COR-L47 (cell line): ENCODE measurements at places on chromosomes 2 and 18.

GRCh38 chr18:44410740-44411139, 269.9 kb upstream of the SETBP1 start:
- DNase-seq: no peak

- DNase-seq: peak; percentile 22
These were observed 92.1 kb upstream of the EFEMP1 start for GRCh38 chr2:56015711-56016115.

DNA sequence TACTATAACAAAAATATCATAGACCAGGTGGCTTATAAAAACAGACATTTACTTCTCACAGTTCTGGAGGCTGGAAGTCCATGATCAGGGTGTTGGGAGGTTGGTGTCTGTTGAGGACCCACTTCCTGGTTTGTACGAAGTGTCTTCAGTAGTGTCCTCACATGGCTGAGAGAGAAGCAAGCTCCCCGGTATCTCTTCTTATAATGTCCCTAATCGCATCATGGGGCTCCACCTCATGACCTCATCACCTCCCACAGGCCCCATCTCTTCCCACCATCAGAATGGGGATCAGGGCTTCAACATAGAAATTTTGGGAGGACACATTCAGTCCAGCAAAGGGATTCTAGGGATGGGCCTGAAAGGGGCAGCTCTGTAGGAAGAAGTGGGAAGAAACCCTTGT, 4.8 kb upstream of the NIFK start:
- no peak for DNase-seq

DNA sequence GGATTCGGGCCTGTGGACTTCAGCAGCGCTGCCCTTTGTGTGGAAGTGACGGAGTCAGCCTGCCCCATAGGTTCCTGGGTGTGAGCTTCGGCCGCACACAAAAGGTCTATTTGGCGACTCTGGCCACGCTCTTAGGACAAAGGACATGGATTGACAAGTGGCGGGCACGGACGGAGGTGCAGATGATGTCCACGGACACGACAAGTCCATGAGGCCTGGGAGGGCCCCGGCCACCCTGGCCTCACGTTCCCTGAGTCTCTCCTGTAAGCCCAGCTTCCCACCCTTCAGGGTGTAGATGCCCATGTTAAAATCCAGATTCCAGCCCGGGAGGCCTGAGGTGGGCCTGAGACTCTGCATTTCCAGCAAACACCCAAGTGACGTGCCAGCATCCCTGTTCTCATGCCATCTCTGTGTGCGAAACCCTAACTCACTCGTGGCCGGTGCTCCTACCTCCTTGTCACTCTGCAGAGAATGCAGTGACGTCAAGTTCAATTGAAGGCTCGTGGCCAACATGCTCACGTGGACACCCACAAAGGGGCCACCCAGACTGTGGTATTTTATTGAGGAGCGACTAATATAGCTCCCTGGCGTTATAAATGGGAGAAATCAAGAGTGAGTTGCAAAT, 111.7 kb downstream of the RTP5 start:
- DNase-seq: no peak

- DNase-seq: peak; percentile 37
These were observed 699 bp upstream of the RAPGEF4 start for GRCh38 chr2:172734711-172735581.

- no peak for DNase-seq
These were observed 117.4 kb downstream of the FAM210A start for GRCh38 chr18:13608791-13609532.

- DNase-seq: no peak
These were observed 9.9 kb upstream of the YPEL5 start for GRCh38 chr2:30136764-30137444.

DNA sequence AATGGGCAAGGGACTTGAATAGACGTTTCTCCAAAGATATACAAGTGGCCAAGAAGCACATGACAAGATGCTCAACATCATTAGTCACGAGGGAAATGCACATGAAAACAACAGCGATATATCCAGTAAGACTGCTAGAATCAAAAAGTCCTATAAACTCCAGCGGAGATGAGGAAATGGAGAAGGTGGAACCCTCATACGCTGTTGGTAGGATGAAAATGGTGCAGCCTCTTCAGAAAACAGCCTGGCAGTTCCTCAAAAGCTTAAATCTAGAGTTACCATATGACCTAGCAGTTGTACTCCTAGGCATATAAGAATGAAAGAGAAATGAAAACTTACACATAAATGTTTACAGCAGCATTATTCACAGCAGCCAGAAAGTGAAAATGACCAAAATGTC, 48.1 kb downstream of the HPCAL1 start:
- no peak for DNase-seq

DNA sequence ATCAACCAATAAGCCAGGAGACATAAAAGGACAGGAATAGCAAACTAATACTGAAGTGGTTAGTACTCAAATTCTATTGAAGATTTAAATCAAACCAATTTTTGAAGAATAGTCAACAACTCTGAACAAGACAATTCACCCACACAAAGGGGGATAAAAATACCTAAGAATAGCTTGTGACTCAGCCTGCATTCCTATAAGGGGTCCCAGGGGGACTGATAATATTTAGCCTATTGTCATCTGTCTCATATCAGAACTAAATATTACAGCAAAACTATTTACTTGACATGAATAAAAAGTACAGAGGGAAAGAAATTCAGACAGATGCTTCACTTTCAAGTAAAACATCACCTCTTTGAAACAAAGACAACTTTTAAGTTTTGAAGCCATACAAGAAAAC, 7.7 kb downstream of the ITSN2 start:
- no peak for DNase-seq

- no peak for DNase-seq
These were observed 49.3 kb downstream of the ST3GAL5 start for GRCh38 chr2:85839461-85839860.

DNA sequence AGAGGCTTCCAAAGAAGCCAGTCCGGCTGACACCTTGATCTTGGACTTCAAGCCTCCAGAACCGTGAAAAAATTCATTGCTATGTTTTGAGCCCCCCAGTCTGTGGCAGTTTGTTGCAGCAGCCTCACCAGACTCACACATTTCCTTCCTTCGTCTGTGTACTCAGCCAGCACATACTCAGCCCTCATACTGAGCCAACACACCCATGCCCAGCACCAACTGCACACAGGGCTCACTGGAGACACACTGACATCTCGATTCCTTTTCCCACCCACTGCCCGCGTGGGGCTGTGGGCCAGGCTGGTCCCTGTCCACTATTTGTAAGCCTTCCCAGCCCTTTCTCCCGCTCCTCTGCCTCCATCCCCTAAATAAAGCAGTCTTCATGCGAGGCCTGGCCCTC, 24.1 kb upstream of the NMUR1 start:
- no peak for DNase-seq
